ENCODE measurements at places on chromosomes 12 and 14.

- no peak for DNase-seq
Observed at GRCh38 chr14:105282098-105282725, 18.6 kb downstream of the BRF1 start.

DNA sequence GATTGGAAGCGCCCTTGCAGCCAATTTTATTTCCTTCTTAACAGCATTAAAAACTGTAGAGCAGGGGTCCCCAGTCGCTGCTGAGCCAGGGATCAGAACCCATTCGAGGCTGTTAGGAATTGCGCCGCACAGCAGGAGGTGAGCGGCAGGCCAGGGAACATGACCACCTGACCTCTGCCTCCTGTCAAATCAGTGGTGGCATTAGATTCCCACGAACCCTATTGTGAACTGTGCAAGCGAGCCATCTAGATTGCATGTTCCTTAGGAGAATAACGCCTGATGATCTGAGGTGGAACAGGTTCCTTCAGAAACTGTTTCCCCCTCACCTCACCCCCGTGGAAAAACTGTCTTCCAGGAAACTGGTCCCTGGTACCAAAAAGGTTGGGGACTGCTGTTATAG is 107.4 kb downstream of the DNAI7 start:
- DNase-seq = no peak

- DNase-seq = no peak
Observed at GRCh38 chr12:104163631-104164030, 25.6 kb upstream of the NFYB start.

DNA sequence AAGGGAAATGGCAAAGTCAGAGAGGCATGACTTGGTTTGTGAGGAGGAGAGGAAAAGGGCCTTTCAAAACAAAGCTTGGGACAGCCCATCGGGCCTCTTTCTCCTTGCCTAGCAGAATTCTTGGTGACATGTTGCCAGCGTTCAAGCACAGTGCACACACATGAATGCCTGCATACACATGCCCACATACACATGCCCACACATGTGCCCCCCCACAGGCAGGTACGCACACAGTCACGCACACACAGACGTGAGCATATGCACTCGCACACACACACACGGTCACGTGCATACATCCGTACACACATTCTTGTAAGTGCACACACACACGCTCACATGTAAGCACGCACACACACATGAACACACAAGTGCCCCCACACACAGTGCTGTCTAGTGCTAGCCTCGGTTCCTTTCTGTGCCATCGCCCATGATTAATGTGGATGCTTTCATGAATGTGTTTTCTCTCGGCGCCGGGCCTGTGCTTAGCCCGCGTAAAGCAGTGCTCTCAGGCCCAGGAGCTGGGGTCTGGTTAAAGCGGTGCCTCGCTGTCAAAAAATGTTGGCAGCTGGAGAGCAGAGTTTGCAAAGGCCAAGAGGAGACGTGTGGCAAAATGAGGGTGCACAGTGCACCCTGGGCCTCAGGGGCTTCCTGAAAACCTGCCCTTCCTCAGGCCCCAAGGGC is 328.8 kb upstream of the DIO3 start:
- DNase-seq = no peak

DNA sequence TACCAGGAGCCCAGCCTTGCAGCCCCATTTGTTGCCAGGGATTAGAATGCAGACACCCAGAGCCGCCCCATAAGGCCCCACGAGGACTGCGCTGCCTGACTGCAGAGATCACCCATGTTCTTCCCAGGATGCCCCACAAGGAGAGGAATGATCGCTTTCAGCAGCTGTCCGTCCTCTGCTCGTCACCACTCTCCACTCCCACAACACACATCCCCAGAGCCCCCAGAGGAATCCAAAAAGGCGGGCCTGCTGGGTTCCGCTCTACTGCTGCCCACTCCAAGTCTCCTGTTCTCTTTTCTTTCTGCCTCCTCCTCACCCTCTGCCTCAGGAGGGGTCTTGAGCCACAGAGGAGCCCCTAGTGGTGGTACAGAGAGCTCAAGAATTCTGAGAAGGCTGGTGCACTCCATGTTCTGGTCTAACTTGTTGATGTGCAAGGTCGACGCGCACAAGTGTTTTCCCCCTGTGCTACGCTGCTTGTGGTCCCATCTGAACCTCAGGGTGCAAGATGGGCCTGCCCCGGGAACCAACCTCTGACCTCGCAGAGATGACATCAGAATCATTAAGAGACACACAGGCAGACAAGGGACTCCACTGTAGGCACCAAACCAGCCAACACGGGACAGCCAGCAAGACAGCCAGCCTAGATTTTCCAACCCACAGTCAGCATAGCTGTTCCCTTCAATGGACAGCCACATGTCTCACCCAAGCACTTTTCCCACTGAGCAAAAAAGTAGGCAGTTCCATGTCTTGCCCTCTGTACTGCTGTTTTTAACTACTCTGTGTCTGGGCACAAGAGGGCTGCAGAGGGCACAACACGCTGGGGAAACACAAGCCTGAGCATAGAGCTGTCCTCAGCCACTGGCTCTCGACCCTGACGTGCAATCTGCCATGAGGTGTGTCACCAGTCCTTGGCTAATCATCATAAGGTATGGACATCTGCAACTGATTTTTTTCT is 29.9 kb downstream of the PXN start:
- DNase-seq = no peak

DNA sequence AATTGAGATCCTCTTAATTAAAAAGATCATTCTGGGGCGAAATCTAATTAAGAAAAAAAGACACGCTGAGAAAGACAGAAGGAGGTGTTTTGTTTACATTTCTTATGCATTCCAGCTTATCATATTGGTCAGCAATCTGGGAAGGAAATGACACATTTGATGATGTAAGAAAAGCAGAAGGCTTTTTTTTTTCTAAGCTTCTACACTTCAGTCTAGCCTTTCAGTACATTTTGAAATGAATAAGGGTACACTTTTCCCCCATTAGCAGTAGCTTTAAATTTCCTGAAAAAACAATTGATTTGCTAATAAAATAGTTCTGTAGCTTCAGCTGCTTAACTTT is 5.9 kb upstream of the GSC start:
- no peak for DNase-seq
